Omental fat pad (tissue), 4 donors: ENCODE measurements at places on chromosomes 3 and 15. TPM values are rescaled to one million over a fixed set of nuclear protein-coding genes. Genes with fewer than 3 reads are reported as not detected.

Gene SEC11A
- total RNA-seq = 191 TPM

Gene TNFSF10
- total RNA-seq = 23.8 TPM

GRCh38 chr3:194397757-194398312 lies 1.2 kb downstream of the GP5 start:
- no peak for DNase-seq

GRCh38 chr3:56629047-56629446 lies 54.0 kb downstream of the TASOR start:
- no peak for DNase-seq

Gene GUCA1C
- total RNA-seq = not detected

DNA sequence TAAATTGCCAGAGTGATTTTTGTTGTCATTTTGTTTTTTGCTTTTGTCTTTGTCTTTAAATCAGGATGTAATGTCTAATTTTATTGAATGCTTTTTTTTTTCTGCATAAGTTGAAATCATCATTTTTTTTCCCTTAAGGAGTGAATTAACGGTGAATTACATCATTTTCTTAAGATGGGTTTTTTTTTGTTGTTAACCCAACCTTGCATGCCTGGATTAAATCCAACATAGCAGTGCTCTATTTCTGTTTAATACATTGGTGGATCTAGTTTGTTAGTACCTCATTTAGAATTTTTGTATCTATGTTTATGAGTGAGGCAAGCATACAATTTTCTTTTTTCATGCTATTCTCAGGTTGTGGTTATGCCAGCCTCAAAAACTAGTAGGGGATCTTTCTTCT lies 186.4 kb upstream of the TMC3 start:
- no peak for DNase-seq

GRCh38 chr3:4750306-4750968 lies 228.8 kb upstream of the BHLHE40 start:
- DNase-seq = no peak

DNA sequence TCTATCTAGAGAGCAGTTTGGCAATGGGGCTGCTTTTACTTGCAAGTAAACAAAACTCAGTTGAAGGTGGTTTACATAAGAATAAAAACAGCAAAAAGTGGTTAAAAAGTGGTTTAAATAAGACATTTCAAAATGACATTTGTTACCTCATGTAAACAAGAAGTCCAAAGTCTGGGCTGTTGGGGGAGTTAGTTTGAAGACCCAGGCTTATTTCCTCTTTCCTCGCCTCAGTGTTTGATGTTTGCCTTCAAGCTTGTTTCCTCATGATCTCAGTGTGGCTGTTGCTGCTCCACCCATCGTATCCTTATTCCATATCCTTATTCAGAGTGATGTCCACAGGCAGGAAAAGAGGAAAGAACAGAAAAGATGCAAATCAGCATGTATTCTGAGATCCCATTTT lies 15.2 kb downstream of the CGNL1 start:
- DNase-seq = no peak
